M059J (cell line): ENCODE measurements at places on chromosomes 1 and 21. TPM values are rescaled to one million over a fixed set of nuclear protein-coding genes. Genes with fewer than 3 reads are reported as not detected.

DNA sequence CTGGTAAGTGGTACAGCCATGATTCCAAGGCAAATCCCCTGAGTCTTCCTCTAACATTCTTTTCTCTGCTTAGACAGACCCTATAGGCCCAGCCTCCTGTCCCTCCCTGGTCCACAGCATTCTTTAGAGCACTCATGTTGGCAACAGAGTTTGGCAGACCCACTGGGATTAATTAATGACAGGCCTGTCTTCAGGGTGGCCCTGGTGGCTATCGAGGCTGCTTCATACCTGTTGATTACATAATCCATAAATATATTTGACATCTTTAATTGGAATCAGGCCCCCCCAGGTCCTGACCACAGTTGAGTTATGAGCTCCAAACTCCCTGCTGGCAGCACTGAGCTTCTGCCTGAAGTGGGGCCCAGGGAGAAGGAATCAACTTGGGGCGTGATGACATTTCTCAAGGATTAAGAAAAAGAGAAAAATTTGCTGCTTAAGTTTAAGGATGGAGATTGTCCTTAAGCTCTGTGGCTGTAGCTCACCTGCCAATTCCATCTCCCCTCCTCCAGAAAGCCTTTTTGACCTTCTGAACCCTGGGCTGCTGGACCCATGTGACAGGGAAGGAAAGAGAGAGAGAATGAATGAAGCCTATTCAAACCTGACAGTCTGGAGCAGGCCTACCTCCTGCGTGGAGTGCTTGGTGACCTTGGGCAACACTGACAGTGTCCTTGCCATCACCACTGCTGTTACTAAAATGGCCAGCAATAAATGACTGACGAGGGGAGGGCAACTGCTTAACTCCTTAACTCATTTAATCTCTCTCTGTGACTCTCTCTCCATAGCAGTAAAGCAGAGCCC is 156.6 kb downstream of the TRABD2B start:
- no peak for DNase-seq

GRCh38 chr1:77126307-77126706 is 92.9 kb downstream of the PIGK start:
- DNase-seq: peak; percentile 69

- DNase-seq: no peak
These were observed 657 bp upstream of the TNFRSF18 start for GRCh38 chr1:1206966-1207531.

- no peak for DNase-seq
These were observed 142.9 kb downstream of the DHRS3 start for GRCh38 chr1:12475101-12475500.

DNA sequence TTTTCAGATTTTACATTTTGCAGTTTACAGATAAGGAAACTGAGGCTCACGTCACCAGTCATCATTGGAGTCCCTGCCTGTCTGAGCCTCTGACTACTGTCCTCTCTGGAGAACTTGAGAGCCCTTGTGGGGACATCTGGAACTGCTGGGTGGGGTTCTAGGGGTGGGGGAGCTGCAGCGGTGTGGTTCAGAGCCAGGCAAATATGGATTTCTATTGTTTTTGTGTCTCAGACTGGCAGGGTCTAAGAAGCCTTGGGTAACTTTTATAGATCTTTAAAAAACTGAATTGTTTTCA is 46.9 kb downstream of the IER5 start:
- DNase-seq: peak; percentile 50

DNA sequence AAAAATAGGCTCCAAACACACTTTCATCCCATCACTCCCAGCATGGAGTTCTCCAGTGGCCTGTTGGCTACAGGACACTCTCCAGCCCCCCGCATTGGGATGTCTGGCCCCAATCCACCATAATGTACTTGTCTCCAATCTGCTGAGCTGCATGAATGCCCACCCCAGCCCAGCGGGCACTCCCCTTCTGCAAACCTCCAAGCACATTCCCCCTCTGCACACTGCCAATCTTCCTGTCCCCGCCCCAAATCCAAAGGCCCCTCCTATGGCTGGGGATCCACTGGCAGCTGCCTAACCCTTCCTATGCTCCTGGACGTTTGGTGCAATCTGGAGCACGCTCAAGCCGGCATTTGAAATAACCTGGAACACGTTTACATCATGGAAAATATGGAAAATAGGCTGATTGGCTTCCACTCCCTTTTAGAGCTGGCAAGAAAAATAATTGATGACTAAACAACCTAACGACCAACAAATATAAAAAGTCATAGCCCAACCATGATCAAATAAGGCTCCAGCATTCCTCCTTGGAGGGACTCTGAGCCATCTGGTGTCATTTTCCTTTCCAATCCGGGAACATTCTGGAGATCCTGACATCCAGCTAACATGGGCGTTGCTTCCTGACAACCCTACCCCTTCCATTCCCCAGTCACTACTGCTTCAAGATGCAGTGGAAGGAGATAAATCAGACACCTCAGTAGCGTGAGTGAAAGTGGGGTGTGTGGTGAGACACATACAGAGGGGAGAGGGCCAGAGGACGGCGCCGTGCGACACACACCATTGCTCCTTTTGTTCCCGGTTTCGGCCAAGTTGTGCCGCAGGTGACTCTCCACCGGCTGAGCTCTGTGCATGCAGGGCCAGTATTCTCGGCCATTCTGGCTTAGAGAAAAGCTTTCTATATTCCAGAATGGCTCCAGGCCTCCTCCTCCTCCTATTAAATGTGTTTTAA is 41.6 kb downstream of the PDE9A start:
- DNase-seq: no peak

DNA sequence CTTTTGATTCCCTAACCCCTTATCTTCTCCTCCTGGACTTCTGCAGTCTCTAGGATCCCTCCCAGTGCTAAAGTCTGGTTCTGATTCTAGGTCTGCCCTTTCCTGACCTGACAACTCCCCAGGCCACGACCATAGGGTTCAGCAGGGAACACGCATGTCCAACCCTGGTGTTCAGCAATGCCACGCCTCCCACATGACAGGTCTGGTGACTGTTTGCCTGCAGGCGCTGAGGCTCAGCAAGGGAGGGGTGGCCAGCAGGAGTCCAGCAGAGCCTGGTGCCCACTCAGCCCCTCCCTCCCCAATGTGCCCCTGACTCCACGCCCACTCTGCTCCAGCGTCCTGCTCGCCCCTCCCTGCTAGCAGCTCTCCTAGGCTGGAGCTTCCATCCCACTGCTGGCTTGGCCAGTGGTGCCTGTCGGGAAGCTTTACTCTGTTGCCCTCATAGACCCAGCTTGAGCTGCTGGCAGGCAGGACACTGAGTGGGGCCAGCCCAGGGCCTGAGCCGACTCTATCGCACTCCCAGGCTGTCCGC is 17.3 kb downstream of the SLC9A1 start:
- no peak for DNase-seq

DNA sequence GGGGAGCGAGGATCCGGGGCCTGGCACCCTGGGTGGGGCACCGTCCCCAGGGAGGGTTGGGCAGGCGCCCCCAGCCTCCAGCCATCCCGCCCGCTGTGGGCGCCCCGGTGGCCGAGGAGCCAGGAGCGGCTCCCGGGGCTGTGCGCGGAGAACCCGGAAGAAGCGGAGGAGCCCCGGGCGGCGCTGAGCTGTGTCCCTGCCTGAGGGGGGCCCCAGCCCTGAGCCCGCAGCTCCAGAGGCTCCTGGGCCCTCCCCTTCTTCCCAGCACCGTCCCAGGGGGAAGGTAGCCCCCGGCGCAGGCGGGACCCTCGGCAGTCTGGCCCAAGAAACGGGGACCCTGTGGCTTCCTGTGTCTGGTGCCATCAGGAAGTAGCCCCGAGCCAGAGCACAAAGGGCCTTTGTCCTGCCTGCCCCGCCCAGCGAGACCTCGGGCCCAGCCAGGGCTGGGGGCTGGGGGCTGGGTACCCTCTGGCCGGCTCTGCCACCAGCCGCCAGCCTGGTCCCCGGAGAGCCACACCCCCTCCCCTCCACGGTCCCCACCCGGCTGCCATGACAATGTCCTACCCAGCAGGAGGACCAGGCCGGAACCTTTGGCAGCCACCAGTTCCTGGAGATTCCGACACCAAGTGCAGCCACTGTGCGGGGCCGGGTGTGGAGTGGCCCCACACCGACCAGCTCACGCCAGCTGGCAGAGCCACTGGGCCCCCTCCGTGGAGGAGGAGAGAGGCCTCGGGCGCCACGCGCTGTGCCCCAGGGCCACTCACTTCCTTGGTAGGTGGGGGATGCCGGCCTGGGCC is 15.6 kb upstream of the TTLL10 start:
- DNase-seq: peak; percentile 40

DNA sequence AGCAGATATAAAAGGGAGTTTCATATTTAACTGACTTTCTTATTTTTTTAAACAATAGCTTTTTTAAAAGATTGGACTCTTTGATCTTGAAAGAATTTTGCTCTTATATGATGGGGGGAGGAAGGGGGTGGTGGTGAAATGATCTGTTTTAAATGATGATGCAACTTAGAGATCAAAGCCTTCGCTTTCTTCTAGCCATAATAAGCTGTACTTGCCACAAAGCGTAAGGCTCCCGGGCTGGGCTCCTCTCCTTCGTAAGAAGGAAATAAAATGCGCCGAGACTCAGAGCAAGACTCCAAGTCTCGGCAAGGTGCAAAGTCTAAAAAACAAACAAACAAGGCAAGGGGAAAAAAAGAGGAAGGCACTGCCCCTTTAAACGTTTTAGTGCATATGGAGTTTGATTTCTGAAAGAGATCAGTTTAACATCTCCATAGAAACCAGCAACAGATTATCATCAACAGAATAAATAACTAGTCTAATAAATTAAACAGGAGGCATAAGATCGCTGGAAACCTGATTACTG is 3.3 kb downstream of the CASZ1 start:
- no peak for DNase-seq

DNA sequence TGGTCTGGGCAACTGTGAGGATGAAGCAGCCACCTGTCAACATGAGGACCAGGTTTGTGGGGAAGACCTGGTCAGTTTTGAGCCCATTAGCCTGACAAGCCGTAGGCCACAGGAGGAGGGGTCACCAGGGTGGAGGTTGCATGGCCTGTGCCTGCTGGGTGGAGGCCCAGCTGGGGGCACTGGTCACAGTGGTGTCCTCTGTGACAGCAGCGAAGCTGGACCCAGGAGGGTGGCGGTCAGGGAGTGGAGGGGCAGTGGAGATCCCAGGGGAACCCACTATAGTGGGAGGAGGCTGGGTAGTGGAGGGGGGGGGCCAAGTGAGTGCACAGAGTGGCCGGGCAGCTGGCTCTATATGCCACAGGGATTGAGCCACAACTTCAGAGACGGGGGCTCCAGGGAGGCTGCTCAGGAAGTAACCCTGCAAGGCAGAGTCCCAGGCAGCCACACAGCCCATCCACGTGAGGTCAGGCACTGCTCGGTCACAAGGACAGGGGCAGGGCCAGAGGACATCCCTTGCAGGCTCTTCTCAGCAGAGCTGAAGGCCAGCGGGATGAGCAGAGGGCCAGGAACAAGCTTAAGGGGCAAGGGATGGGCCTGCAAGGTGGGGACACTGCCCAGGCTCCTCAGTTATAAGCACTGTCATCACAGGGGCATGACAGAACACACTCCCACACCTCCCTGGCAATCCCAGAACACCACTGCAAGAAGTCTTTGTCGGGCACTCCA is 2.3 kb upstream of the C1orf35 start:
- no peak for DNase-seq

- DNase-seq: no peak
These were observed 119.6 kb downstream of the ATG4C start for GRCh38 chr1:62903522-62903921.

DNA sequence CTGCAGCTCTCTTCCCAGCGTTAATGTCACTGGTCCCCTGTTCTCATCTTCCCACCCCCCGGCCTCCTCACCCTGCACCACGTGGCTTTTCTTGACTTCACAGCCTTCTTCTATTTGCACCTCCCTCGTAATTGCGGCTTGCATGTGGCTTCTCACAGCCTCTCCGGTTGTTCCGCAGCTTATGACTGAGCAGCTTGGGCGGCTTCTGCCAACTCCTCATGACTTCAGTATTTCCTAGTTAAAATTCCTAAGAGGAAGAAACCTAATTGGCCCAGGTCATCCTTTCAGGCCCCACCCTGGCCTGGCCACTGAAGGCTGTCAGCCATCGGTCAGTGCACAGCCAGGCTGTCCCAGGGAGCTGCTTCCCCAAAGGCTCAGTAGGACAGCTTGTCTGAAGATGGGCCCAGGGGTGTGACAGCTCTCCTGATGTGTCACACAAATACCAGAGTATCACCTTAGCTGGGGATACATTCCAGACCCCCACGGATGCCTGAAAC is 8.6 kb upstream of the RERE start:
- DNase-seq: peak; percentile 58

- DNase-seq: peak; percentile 23
These were observed 131.2 kb downstream of the SLC45A1 start for GRCh38 chr1:8448911-8449661.

DNA sequence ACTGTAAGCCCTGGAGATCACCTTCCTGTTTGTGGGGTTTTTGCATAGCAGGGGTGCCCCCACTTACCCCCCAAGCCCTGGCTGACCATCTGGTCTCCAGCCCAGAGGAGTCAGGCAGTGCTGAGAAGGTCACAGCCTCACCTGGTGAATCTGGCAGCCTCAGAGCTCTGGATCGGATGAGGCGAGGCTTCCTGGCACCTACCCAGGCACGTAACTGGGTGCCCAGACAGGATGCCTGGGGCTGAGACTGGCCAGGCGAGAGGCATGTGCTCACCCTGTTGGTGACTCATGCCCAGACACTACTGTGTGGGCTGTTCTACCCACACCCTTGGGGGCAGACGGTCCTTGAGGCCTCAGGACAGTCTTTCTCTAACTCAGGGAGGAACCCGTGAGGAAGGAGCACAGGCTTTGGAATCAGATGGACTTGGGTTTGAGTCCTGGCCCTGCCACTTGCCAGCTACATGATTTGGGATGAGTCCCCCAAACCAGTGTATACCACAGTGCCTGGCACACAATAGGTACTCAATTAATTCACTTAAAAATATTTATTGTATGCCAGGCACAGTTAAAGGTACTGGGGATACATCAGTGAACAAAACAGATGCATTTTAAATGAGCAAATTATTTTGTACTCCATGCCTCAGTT is 15.1 kb upstream of the PADI3 start:
- peak; percentile 100 for DNase-seq

GRCh38 chr21:40792691-40793456 is 54.1 kb downstream of the DSCAM start:
- peak; percentile 2 for DNase-seq

DNA sequence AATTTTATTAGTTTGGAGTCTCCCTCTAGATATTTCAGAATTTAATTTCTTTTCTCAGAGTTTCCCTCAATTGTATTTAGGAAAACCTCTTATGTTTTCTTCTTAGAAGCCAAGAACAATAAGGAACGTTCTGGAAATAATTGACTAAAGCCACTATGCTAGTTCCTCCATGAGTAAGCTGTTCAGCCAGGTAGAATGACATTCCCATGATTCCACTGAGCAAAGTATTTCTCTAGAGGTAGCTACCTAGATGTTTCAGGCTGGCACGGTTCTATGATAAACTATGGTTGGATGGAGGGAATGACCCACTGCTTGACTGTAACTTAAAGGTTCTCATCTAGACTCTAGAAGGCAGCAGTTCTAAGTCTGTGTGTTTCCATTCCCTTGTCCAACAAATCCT is 62.4 kb downstream of the CLDN17 start:
- DNase-seq: no peak

PCSK9 gene
- 1.7 and 3.0 TPM in 2 replicates for total RNA-seq

COL16A1 gene
- 2.0 and 4.0 TPM in 2 replicates for total RNA-seq

PTPRC gene
- total RNA-seq: 0.49 and 4.5 TPM in 2 replicates

ARL8A gene
- 15.3 and 24.7 TPM in 2 replicates for total RNA-seq

CDK18 gene
- 0.12 and 1.2 TPM in 2 replicates for total RNA-seq

SPTA1 gene
- total RNA-seq: 0.02 and 0.30 TPM in 2 replicates

ATP6V1G3 gene
- 0.84 TPM in 1 of 2 replicates, not detected in the other for total RNA-seq

LGALS8 gene
- 62.4 and 69.0 TPM in 2 replicates for total RNA-seq

LEMD1 gene
- total RNA-seq: not detected in 2 replicates
